NCI-H1092 treated with DMSO at 0.1 percent for 48 hours (cell line): ENCODE measurements at places on chromosomes 1 and 21.
A peak's percentile ranks its signal among the peaks of the same experiment; 100 is the strongest.

DNA sequence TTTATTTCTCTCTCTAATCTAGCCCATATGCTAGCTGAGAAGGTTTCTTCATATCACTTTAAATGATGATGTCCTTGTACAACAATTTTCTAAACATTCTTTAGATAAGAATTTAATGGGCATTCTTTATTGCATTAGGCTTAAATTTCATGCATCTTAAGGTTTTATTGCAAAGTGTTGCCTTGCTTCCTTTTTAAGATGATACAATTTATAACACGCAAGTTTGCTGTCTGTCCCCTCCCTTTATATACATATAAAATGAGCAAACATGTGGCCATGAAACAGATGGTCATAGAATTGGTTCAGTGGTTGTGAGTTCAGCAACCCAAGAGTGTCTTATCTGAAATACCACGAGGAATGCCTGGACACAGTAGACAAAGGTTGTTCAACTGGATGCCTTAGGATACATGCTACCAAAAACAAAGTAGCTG, 12.1 kb downstream of the NBPF3 start:
- no peak for DNase-seq

DNA sequence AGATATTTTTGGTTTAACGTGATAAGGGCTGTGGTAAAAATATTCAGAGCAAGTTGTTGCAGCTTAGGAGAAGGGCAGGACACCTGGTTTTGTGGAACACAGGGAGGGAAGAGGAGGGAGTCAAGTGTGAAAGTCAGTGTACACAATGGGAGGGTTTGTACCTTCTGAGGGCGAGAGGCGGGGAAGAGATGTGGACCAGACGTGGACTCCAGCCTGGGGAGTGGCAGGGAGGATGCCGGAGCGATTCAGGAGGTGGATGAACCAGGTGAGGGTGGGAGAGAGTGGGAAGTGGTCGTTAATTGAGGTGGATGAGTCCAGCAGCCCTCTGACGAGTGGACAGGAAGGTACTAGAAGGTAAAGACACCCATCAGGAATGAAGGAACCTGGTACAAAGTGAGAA, 52.2 kb upstream of the IRF2BP2 start:
- no peak for DNase-seq

DNA sequence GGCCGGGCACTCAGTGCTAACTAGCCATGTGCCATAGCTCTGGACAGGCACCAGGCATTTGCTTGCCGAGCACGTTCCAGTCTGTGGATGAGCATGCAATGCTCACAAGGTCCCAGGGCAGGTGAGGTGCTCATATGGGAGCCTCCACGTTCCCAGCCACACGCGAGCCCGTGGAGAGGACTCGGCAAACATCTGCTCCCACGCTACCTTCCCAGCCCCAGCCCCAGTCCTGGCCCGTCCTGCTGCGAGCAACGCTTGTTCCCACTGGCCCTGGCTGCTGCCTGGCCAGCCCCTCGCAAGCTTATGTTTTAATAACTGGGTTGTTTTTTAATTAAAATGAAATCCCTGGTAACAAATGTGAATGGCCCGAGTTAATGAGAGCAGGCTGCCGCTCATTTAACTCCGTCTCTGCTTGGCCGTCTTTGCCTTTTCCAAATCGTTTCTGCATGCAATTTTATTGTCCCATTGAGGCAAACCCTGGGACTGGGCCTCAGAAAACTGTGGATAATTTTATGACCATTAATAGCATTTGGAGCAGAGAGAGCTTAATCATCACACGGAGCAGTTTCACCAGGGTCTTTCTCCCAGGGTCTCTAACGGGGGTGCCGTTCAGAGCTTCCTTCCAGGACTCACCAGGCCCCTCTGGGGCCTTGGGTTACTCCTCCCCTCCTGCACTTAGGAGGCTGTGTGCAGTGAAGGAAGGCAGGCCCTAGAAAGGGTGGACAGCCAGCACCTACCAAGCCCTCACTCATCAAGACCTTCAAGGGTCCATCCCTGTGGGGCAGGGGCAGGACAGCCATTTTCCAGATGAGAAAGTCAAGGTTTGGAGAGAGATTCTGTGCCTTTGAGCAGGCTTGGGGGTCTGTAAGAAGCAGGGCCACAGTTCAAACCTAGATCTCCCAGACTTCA, 136.8 kb downstream of the GLIS1 start:
- no peak for DNase-seq

DNA sequence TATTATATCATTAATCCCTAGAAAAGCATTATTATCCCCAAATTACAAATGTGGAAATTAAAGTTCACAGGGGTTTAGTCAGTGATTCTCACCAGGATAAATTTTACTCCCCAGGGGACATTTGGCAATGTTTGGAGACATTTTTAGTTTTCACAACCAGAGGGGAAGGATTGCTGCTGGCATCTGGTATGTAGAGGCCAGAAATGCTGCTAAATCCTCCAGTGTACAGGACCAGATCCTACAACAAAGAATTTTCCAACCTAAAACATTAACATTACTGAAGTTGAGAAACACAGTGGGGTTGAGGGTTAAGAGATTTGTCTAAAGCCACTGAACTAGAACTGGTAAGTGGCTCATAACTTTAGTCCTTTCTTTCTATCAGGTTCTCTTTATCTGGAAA, 162.0 kb upstream of the SYT6 start:
- DNase-seq: no peak

DNA sequence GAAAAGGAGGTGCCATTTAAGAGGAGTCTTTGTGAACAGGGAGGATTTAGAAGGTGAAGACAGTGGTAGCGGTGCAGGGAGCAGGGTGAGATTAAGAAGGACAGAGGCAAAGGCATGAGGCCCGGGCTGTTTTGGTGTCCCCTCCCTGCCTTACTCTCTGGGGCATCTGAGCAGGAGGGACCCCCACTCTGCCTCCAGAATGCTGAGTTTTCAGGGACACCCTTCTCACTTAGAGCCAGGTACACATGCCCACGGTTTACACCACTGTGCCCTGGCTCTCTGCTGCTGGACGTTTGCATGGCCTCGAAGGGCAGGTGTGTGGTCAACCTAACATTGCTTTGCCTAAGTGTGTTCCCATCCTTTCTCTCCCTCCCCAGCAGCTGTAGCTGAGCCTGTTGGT, 20.5 kb upstream of the PARP1 start:
- no peak for DNase-seq

GRCh38 chr1:24898909-24899439, 31.1 kb downstream of the RUNX3 start:
- DNase-seq: no peak

DNA sequence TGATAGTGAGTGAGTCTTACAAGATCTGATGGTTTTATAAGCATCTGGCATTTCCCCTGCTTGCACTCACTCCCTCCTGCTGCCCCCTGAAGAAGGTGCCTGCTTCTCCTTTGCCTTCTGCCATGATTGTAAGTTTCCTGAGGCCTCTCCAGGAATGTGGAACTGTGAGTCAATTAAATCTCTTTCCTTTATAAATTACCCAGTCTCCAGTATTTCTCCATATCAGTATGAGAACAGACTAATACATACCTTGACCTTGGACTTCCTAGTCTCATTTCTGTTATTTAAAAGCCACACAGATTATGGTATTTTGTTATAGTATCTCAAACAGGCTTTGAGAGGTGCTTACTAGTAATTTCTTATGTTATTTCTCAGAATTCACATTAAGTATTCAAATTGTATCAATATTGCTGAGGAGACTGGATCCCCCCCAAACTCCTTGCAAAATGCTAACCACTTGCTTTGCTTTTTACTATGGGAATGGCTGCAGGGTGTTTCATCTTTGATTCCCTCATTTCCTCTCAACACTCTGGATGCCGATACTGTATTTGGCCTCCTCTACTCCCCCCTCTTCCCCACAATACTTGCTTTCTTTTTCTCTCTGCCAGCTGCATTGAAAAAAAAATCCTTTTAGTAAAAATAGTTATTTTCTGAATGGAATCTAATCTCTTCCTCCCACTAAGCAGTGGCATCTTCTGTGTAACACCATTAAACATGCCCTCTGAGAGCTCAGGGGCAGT, 96.9 kb upstream of the WLS start:
- no peak for DNase-seq

DNA sequence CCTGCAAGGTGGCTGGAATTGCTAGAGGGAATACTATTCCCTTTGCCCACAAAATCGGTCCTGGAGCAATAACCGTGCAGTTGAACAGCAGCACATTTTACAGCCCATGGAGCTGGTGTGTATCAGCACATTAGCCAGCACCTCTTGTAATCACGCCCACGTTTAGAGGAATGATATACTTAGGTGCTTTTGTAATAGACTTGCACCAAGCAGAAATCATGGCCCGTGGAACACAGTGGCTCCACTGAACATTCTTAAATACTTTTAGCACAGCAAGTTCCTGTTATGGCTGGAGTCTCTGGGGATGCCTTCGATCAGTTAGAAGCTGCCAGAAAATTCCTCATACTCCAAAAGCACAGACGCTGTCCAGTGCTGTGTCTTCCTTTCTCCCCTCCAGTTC, 218.1 kb upstream of the FAM78B start:
- DNase-seq: no peak

- no peak for DNase-seq
Observed at GRCh38 chr1:167876597-167877175, 37.2 kb downstream of the ADCY10 start.

DNA sequence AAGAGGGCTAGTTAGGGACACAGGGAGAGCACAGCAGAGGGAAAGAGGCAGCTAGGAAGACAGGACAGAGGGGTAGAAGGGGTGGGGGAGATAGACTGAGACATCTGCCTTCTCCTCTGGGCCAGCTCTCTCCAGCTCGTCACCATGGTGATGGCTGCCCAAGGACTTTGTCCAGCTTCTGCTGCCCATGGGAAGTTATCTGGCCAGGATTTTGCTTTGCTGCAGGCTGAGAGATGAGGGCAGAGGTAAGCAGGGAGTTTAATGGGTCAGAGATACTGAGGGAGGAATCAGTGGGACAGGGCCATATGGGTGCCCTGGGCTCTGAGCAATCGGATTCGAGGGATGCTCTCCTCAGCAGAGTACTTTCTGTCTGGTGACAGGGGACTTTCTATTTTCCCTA, 34.5 kb upstream of the GPR37L1 start:
- DNase-seq: peak; percentile 37

- no peak for DNase-seq
Observed at GRCh38 chr1:84374991-84375696, 23.1 kb upstream of the DNASE2B start.

GRCh38 chr1:101438359-101438758, 201.5 kb downstream of the S1PR1 start:
- no peak for DNase-seq

DNA sequence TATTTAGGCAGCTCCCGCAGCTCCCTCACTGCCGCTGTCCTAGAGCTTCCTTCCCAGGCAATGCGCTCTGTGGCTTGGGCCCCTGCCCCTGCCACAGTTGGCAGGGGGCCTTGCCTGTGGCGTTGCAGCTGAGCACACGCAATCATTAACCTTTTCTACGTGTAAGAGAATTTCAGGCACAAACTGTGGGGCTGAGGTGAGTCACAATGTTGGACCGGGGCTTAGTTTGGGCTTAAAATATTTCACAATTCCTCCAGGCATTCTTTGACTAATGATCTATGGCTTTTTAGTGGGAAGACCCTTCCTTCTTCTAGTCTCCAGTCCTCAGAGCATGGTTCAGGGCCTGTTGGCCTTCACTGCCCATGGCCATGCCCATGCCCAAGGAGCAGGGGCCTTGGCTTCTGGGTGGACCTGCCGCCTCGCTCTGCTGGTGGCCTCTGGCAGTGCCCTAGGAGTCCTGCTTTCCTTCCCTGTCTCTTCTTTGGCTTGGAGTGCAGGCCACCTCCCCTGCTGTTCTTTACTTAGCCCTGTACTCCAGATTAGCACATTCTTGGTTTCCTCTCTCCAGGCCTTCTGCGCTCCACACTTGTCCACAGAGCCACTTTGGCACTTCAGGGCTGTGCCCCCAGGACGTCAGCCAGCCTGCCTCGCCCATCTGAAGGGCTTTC, 39.2 kb downstream of the MAPKAPK2 start:
- DNase-seq: no peak

GRCh38 chr21:25396135-25396711, 211.1 kb downstream of the MRPL39 start:
- no peak for DNase-seq

DNA sequence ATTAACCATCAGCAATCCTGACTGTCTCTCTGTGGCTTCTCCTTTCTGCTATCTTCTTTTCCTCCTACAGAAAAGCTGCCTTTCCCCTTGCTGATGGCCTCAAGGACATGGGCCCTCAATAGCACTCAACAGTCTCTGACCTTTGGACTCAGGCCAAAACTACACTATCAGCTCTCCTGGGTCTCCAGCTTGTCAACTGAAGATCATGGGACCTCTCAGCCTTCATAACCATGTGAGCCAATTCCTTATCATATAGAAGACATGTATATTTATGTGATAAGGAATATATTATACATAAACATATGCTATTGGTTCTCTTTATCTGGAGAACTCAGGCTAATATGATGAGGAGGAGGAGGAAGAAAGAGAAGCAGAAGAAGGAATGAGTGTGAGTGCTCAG, 91.8 kb upstream of the GJB5 start:
- DNase-seq: no peak

GRCh38 chr21:33931799-33932390, 16.3 kb upstream of the ATP5PO start:
- DNase-seq: no peak

DNA sequence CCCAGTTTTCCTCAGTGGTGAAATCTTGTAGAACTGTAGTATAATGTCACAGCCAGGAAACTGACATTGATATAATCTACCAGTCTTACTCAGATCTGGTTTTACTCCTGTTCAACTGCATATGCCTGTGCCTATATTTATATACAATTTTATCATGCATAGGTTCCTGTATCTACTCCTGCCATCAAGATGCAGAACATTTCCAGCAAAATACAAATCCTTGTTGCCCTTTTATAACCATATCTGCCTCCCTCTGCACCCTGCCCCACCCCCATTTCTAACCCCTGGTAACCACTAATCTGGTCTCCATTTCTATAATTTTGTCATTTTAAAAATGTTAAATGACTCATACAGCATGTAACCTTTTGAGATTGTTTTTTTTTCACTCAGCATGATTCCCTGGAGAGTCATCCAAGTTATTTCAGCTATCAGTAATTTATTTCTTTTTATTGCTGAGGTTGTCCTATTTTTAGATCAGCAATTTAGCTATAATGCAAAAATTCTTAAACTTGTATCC, 8.1 kb downstream of the UTP25 start:
- DNase-seq: no peak

DNA sequence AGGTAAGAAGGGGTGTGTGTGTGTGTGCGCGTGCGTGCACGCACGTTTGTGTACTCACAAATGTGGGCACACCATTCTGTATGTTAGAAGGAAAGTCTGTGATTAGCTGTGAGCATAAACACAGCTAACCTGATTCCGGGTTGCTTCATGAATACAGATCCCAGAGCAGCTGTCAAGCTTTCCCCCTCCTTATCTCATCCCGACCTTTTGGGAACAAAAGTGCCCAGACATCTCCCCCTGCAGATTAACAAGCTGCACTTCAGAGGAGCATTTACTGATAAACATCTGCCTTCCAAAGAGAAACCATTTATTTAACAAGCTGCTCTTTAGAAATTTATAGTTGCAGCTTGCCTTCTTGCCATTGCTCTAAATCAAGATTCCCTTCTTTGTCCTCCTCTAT, 97.0 kb downstream of the MT1HL1 start:
- DNase-seq: no peak

- DNase-seq: no peak
Observed at GRCh38 chr1:232209357-232209756, 420.6 kb downstream of the SIPA1L2 start.

- no peak for DNase-seq
Observed at GRCh38 chr1:10803971-10804820, 7.8 kb upstream of the CASZ1 start.
